ENCODE measurements at places on chromosomes 4 and X.

DNA sequence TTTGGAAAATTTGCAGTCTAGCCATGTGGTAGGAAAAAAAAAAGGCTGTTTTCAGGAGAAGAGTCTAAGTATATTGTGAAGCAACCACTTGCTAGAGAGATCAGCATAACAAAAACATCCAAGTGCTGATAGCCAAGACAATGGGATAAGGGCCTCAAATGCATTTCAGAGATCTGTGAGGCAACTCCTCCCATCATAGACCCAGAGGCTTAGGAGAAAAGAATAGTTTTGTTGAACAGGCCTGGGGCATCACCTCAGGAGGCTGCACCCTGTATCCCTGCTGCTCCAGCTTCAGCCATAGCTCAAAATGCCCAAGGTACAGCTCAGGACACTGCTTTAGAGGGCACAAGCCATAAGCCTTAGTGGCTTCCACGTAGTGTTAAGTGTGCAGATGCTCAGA is 13.6 kb upstream of the GPR174 start:
- no peak for DNase-seq

GRCh38 chrX:69152417-69152841 is 12.8 kb downstream of the PJA1 start:
- DNase-seq: no peak

DNA sequence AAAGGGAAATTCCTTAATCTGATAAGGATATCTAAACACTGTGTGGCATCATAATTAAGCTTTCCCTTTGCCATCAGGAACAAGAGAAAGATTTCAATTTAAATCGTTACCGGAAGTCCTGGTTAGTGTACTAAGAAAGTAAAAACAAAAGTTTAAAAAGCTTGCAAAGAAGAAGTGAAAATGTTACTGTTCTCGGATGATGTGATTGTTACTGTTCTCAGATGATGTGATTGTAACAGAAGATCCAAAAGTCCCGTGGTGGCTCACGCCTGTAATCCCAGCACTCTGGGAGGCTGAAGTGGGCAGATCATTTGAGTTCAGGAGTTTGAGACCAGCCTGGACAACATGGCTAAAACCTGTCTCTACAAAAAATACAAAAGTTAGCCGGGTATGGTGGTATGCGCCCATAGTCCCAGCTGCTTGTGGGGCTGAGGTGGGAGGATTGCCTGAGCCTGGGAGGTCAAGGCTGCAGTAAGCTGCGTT is 62.5 kb downstream of the RGS12 start:
- no peak for DNase-seq

DNA sequence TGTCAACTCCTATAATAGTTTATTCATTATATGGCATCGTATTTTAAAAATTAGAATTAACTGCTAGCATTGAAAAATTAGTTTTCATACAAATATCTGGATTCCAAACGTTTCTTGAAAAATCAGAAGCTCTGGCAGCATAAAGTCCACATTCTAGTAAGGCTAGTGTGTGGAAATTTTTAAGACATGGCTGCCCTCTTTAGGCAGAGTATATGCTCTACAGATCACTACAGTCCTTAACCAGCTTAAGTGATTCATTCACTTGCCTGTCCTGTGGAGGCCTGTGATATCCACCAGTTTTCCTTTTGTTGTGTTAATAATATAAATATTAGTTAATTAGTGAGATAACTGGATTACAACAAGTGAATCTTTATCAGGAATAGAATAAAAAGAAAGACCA is 287.2 kb downstream of the OPHN1 start:
- DNase-seq: peak; percentile 1

- no peak for DNase-seq
Measured at GRCh38 chr4:147110473-147111367, 165.1 kb upstream of the TTC29 start.

DNA sequence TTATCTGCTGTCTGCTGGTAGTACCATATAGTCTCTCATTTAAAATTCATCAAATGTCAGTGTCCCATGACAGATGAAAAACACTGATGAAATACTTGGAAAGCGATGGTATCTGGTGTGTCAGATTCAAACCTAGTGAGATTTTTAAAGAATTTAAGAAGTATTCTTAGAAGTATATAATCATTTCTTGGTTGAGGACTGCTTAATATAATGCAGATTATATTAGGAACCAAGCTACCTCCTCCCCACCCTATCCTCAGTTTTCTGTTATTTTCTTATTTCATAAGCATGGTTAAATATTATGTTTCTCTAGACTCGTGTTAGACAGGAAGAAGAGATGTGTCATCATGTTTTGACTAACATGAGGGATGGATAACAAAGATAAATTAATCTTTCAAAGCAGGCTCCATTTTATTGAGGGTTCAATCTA is 118.5 kb downstream of the GLUD2 start:
- DNase-seq: no peak

DNA sequence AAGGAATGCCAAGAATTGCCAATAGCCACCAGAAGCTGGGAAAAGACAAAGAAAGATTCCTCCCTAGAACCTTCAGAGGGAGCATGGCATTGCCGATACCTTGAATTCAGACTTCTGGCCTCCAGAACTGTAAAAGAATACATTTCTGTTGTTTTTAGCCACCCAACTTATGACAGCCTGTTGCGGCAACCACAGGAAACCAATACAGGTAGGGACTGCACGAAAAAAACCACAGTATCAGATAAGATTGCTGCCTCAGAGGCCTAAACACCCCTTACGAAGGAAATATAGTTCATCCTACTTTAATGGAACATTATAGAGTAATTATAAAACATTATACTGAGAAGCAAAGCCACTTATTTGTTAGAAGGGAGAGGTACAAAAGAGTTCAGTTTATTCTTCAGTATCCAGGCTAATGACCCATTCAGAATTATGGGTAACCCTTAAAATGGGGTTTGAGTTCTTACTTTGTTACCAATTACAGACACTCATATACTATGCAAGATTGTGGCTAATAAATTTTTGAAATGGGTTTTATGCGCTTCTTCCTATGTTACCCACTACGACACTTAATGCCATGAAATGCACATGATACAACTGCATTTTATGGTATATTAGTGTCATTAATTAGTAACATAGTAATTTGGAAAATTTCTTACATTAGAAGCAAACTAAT is 37.4 kb upstream of the SMIM10L2A start:
- no peak for DNase-seq

DNA sequence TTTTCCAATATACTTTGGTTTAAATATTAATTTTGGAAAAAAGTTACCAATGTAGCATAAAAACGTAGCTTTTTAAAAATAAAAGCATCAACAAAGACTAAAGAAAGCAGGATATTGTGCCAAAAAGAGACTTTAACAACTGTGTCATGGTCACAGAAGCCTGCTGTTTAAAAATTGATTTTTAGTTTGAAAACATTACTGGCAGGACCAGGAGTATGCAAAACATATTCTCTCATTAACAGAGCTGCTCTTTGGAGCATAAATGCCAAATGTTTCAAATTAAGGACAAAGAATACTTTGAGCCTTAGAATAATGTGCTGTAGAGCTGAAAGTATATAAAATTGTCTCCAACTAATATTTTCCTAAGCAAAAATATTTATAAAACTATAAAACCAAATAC is 279.0 kb downstream of the ARAP2 start:
- no peak for DNase-seq

DNA sequence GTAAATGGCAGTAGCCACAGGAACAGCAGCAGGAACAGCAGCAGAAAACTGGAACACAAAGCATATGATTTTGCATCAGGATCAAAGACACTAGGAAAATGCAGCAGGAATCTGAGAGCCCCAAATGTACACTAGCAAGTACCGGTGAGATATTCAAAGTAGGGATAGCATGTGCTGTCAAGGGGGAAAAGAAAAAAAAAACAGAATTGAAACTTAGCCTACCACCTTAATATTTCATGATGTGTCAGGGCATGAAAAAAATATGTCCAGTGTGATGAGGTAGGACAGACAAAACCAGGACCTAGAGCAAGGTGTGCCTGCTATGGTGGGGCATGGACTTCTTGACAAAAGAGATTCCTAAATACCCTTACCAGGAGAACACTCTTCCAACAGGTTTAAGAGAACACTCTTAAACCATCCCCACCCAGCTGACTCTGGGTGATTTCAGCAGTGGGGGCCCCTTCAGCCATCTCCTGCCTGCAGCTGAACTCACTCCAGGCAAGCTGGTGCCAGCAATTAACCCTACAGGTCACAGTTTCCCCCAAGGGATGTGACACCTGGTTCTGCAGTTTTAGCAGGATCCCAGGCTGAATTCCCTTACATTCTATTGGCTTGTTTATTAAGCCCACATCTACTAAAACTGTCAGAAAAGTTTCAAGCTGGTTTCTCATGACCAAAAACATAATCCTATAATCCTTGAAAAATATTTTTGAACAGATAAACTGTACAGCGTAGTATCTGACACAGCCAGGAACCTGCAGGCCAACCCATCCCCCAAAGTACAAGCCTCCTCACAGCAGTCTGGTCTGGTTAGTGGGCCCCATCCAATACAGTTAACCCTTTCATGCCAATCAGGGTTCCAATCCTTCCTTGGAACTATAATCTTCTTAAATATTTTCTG is 62.9 kb upstream of the FMR1 start:
- no peak for DNase-seq

DNA sequence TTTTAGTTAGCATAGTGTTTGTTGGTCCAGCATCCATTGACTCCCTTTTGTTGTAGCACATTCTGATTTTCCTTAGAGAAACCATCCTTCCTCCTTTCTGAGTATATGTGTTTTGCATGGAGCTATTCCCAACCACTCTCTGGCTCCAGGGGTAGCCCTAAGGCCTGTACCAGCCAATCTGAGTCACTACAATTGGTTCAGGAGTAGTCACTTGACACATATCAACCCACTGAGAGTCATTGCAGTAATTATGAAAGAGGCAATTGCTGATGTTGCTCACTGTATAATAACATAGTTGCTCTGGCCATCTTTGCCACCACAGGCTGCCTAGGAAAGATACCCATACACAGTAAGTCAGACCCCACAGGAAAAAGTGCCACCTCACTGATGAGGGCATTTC is 71.2 kb upstream of the GRID2 start:
- no peak for DNase-seq

- DNase-seq: no peak
Measured at GRCh38 chr4:188455062-188455752, 316.0 kb downstream of the TRIML1 start.

Measured in cerebellum (tissue), 4 donors.